SHP77 treated with DMSO at 0.1 percent for 48 hours (cell line): ENCODE measurements at places on chromosomes 11 and 22.

DNA sequence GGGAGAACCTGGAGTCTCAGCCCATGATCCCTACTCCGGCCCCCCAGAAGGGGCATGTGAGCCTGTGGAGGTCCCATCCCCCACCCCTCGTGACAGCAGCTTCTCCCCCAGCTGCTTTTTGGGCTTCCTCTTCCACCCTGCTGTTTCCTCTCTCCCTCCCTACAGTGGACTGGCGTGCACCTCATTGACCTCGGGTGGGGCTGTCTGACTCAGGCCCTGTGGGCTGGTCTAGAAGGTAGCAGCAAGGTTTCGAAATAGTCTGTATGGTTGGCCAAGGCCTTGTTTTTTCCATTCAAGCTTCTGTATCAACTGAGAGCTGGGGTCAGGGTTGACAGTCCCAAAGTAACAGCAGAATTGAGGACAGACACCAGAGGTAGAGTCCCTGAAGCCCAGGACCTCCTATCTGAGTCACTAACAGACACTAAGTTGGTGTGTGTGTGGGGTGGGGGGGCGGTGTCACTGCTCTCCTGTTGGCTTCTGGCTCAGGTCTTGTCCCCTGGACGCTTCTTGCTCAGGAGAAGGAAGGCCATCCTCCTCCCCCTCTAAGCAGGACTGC is 7.7 kb downstream of the SLC37A2 start:
- DNase-seq = no peak

- no peak for DNase-seq
These were observed 36.0 kb downstream of the MADD start for GRCh38 chr11:47305734-47306483.

DNA sequence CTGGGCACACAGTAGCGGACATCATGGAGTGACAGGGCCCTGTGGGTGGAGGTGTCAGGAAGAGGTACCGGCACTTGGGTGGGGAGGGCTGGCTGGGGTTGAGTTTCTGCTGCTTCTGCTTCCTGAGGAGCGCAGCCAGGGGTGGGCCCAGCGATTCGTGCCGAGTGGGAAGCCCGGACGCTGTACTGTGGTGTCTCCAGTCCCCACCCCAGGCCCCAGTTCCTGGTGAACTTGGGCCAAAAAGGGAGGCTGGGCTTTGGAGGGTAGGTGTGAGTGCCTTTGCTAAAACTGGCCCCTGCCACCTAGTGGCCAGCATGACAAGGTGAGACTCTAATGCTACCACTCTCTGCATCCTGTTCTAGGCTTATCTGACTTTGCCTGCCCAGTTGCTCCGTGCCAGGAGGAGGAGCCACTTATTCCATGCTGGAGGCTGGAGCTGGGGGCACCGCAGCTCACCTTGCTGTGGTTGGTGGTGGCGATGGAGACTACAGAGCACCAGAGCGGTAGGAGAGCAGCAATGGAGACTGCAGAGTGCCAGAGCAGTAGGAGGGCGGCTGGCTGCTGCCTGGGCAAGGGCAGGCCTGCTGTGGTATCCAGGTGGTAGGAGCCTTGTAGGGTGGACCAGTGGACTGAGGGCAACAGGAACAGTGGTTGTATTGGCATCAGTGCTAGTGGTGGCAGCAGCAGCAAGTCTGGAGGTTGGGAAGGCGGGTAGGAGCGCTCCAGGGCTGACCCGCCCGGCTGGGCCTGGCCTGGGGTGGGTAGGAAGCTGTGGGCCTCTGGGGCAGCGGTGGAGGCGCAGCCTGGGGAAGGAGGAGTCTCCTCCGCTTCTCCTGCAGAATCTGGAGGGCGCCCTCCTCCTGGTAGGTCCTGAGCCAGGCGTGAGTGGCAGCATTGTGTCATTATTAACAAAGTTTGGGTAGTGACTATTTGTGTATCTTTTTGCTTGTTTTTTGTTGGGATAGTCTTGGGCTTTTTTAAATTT is 2.2 kb upstream of the RFPL2 start:
- peak; percentile 8 for DNase-seq

GRCh38 chr11:62544581-62545436 is 1.8 kb downstream of the AHNAK start:
- DNase-seq = no peak
